ENCODE measurements at places on chromosomes 3 and 15. TPM values are rescaled to one million over a fixed set of nuclear protein-coding genes. Genes with fewer than 3 reads are reported as not detected.
A peak's percentile ranks its signal among the peaks of the same experiment; 100 is the strongest.

GRCh38 chr3:187594272-187594671 lies 75.9 kb downstream of the SST start:
- no peak overlapping the region for H3K27ac ChIP-seq
- H3K4me1 ChIP-seq: no peaks in the 10 kb centered on the region
- no peaks in the 10 kb centered on the region for H3K27me3 ChIP-seq
- DNase-seq: no peak

GRCh38 chr3:186782542-186783057 lies 777 bp upstream of the EIF4A2 start:
- H3K27ac ChIP-seq: peak overlapping the region; percentile 99
- DNase-seq: no peak
- no peaks in the 10 kb centered on the region for H3K27me3 ChIP-seq
- H3K36me3 ChIP-seq: peaks cover 36% of the 10 kb centered on the region
- H3K4me1 ChIP-seq: peaks cover 27% of the 10 kb centered on the region
- peak overlapping the region; percentile 92 for H3K4me3 ChIP-seq

- no peaks in the 10 kb centered on the region for H3K27me3 ChIP-seq
- DNase-seq: no peak
- H3K4me1 ChIP-seq: no peaks in the 10 kb centered on the region
- H3K4me3 ChIP-seq: no peak overlapping the region
These were observed 61.2 kb upstream of the LRTM1 start for GRCh38 chr3:54988838-54989630.

The STAC gene
- not detected for total RNA-seq

The LSMEM2 gene
- total RNA-seq: 0.22 TPM

The FETUB gene
- total RNA-seq: not detected

DNA sequence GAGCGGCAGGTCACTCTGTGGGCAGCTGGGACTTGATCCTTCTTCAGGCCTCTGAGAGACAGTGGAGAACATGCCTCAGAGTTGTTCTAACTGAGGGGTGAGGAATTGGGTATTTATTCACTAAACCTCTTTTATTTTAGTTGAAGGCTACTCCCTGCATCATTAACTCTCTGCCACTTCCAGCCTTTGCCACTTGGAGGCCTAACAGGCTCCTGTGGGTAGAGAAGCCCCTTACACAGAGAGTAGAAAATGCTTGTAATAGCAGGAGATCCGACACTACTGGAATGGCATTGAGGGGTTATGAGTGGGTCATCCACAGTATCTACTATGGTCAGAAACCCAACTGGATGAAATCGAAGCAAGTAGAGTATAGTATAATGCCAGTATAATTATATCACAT lies 81.7 kb downstream of the RYR3 start:
- no peaks in the 10 kb centered on the region for H3K4me1 ChIP-seq
- H3K36me3 ChIP-seq: no peaks in the 10 kb centered on the region
- no peak for DNase-seq
- no peak overlapping the region for H3K27ac ChIP-seq

DNA sequence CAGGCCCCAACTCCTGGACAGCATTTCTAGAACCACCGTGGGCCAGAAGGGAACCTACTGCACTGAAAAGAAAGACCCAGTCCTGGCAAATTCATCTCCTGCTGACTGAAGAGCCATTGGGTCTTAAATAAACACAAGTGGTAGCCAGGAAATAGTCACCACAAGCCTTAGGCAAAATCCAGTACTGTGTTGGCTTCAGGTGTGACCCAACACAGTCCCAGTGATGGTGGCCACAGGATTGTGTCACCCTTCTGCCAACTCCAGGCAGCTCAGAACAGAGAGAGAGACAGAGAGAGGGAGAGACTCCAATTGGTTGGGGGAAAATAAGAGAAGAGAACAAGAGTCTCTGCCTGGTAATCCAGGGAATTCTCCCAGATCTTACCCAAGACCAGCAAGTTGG lies 23.1 kb downstream of the NEDD4 start:
- DNase-seq: no peak
- H3K27me3 ChIP-seq: no peaks in the 10 kb centered on the region
- H3K36me3 ChIP-seq: no peaks in the 10 kb centered on the region
- no peak overlapping the region for H3K27ac ChIP-seq
- no peaks in the 10 kb centered on the region for H3K4me1 ChIP-seq

GRCh38 chr3:66297900-66298299 lies 77.1 kb downstream of the SLC25A26 start:
- no peaks in the 10 kb centered on the region for H3K36me3 ChIP-seq
- H3K27ac ChIP-seq: peak overlapping the region; percentile 15
- H3K4me1 ChIP-seq: peaks cover 23% of the 10 kb centered on the region
- no peak overlapping the region for H3K4me3 ChIP-seq
- DNase-seq: no peak

The TMCC1 gene
- 33.3 TPM for total RNA-seq

GRCh38 chr3:56775838-56776555 lies 25.8 kb downstream of the ARHGEF3 start:
- H3K36me3 ChIP-seq: peaks cover 64% of the 10 kb centered on the region
- H3K4me3 ChIP-seq: no peak overlapping the region
- H3K27me3 ChIP-seq: no peaks in the 10 kb centered on the region
- H3K4me1 ChIP-seq: peaks cover 57% of the 10 kb centered on the region
- H3K27ac ChIP-seq: no peak overlapping the region
- no peak for DNase-seq

The KBTBD13 gene
- total RNA-seq: not detected

The CLDN16 gene
- not detected for total RNA-seq

The TNNC1 gene
- total RNA-seq: 5.3 TPM

GRCh38 chr3:177262396-177262795 lies 65.1 kb upstream of the TBL1XR1 start:
- H3K4me1 ChIP-seq: no peaks in the 10 kb centered on the region
- H3K27ac ChIP-seq: no peak overlapping the region
- no peak overlapping the region for H3K4me3 ChIP-seq

GRCh38 chr3:52537726-52538421 lies 1.5 kb downstream of the UQCC5 start:
- no peaks in the 10 kb centered on the region for H3K27me3 ChIP-seq
- H3K4me1 ChIP-seq: peaks cover 52% of the 10 kb centered on the region
- H3K4me3 ChIP-seq: peak overlapping the region; percentile 92
- DNase-seq: no peak

- DNase-seq: no peak
- no peaks in the 10 kb centered on the region for H3K36me3 ChIP-seq
- no peaks in the 10 kb centered on the region for H3K4me1 ChIP-seq
- no peak overlapping the region for H3K27ac ChIP-seq
These were observed 119.3 kb downstream of the P3H2 start for GRCh38 chr3:190001426-190001825.

DNA sequence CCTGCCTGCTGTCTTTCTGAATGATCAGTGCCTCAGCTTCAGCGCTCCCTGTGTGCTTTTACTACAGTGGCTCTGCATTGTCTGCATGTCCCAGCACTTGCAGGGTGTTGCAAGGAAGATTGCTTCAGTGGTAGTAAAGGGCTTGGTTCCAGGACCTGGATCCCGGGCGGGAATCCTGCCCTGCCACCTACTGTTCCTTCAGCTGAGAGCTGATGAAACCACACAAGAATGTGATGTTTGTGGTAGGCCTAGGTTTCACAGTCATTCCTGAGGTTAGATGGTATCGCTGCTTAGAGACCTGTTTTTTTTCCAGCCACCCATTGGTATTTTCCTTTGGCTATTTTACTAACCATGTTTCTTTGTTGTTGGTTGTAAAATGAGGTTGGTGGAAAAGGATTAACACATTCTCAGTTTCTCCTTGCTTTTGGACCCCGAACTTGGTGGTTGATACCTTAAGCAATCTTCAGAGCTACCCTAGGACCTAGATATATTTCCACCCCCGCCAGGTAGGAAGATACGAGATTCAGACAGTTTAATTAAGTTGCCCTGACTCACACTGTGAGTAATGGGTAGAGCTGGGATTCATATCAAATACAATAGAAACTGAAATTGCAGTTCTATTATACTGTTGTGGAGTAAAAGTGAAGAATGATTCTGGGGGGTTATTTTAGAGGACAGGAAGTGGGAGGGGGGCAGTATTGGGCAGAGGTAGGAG lies 11.4 kb downstream of the GPR87 start:
- no peak for DNase-seq
- no peaks in the 10 kb centered on the region for H3K36me3 ChIP-seq
- peaks cover 4% of the 10 kb centered on the region for H3K4me1 ChIP-seq
- no peak overlapping the region for H3K27ac ChIP-seq
- H3K4me3 ChIP-seq: no peak overlapping the region

The NANOGP8 gene
- total RNA-seq: not detected

DNA sequence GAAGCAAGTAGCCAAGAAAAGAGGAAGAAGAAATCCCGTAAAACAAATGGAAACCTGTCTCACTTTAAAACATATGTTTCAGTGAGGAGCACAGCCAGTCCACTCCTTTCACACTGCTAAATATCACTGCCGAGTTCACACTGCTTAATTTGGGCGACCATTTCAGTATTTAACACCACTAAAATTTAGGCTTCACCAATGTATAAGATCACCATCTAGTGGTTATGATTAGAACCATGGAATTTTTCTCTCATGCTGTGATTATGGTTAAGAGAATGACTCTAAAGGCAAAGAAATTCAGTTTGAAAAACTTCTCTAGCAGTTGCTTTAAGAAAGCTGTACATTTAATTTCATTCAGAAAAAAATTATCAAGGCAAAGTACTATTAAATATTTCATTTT lies 16.6 kb downstream of the SLC4A7 start:
- no peaks in the 10 kb centered on the region for H3K27me3 ChIP-seq
- DNase-seq: peak; percentile 65

The ESYT3 gene
- total RNA-seq: 0.22 TPM

GRCh38 chr15:35173444-35174118 lies 88.5 kb upstream of the NANOGP8 start:
- no peak for DNase-seq
- H3K4me1 ChIP-seq: no peaks in the 10 kb centered on the region
- H3K4me3 ChIP-seq: no peak overlapping the region
- H3K27me3 ChIP-seq: no peaks in the 10 kb centered on the region
- H3K36me3 ChIP-seq: no peaks in the 10 kb centered on the region
- no peak overlapping the region for H3K27ac ChIP-seq

The CEP19 gene
- 0.36 TPM for total RNA-seq

GRCh38 chr3:187587076-187587475 lies 83.1 kb downstream of the SST start:
- H3K4me1 ChIP-seq: no peaks in the 10 kb centered on the region
- no peak overlapping the region for H3K27ac ChIP-seq
- H3K4me3 ChIP-seq: no peak overlapping the region
- H3K27me3 ChIP-seq: peaks cover 2% of the 10 kb centered on the region
- DNase-seq: no peak

- no peaks in the 10 kb centered on the region for H3K27me3 ChIP-seq
- H3K27ac ChIP-seq: no peak overlapping the region
- no peaks in the 10 kb centered on the region for H3K36me3 ChIP-seq
- no peak for DNase-seq
- no peak overlapping the region for H3K4me3 ChIP-seq
These were observed 172.8 kb downstream of the KLF13 start for GRCh38 chr15:31499236-31499952.

The STARD9 gene
- total RNA-seq: 4.6 TPM

The PP2D1 gene
- total RNA-seq: not detected

- H3K36me3 ChIP-seq: no peaks in the 10 kb centered on the region
- H3K27ac ChIP-seq: no peak overlapping the region
- H3K27me3 ChIP-seq: no peaks in the 10 kb centered on the region
- no peak overlapping the region for H3K4me3 ChIP-seq
These were observed 25.8 kb downstream of the VEPH1 start for GRCh38 chr3:157477441-157477840.

DNA sequence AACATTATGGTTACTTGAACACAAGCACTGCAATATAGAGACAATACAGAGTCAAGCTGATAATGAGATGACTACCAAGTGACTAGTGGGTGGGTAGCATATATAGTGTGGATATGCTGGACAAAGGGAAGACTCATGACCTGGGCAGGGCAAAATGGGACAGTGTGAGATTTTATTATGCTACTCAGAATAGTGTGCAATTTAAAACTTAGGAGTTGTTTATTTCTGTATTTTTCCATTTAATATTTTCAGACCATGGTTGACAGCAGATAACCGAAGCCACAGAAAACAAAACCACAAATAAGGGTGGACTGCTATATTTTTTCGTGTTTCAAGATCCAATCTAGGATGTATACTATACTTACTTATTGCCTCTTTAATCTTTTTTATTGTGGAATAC lies 19.6 kb downstream of the GALK2 start:
- no peaks in the 10 kb centered on the region for H3K36me3 ChIP-seq
- H3K27me3 ChIP-seq: no peaks in the 10 kb centered on the region
- no peak overlapping the region for H3K27ac ChIP-seq
- H3K4me3 ChIP-seq: no peak overlapping the region
- peaks cover 7% of the 10 kb centered on the region for H3K4me1 ChIP-seq

The PEAK1 gene
- 9.2 TPM for total RNA-seq

The TICRR gene
- total RNA-seq: 0.06 TPM

DNA sequence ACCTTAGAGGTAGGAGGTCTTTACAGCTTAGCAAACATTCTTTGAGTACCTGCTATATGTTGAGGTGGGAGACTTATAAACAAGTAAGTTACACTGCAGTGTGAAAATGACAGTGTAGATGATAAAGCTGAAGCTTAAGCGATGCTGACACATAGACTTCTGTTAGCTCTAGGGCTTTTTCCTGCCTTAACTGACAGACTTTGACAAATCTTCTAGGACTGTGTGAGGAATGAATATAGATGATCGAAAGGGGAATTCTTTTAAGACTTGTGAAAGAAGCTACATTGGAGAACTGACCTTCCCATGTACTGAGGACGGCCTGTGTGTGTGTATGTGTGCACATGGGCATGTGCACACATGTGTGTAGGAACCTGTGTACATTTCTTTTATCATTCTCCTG lies 22.7 kb downstream of the BOC start:
- H3K27ac ChIP-seq: no peak overlapping the region
- no peaks in the 10 kb centered on the region for H3K4me1 ChIP-seq
- H3K27me3 ChIP-seq: no peaks in the 10 kb centered on the region
- DNase-seq: no peak
- no peak overlapping the region for H3K4me3 ChIP-seq

- no peak overlapping the region for H3K4me3 ChIP-seq
- no peak for DNase-seq
- H3K27me3 ChIP-seq: peaks cover 5% of the 10 kb centered on the region
- no peak overlapping the region for H3K27ac ChIP-seq
- H3K4me1 ChIP-seq: peaks cover 10% of the 10 kb centered on the region
These were observed 3.5 kb downstream of the MYZAP start for GRCh38 chr15:57595011-57595866.

GRCh38 chr3:9179826-9180763 lies 69.4 kb downstream of the SRGAP3 start:
- H3K27ac ChIP-seq: no peak overlapping the region
- no peaks in the 10 kb centered on the region for H3K36me3 ChIP-seq
- DNase-seq: no peak

The DNAJA4 gene
- 48.5 TPM for total RNA-seq

GRCh38 chr3:39753391-39753790 lies 56.0 kb upstream of the MYRIP start:
- H3K4me1 ChIP-seq: no peaks in the 10 kb centered on the region
- H3K27ac ChIP-seq: no peak overlapping the region
- H3K36me3 ChIP-seq: no peaks in the 10 kb centered on the region
- H3K4me3 ChIP-seq: no peak overlapping the region
- DNase-seq: no peak

DNA sequence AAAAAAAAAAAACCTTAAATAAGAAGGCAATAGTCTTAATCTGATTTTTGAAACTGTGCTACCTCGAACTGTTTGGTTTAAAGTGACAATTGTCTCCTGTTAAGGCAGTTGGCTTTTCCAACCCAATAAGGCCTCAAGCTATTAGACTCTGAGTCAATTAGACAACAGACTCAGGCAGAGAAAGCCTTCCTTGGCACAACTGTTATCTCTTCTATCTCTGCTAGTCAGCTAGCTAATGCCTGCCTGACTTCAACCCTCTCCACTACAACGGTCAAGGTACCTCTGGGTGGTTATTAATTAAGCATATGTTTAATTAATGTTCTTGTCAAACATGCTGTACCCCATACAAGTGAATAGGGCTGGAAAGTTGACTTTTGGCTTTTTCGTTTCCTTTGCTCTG lies 110.2 kb upstream of the NLGN1 start:
- no peak for DNase-seq
- no peak overlapping the region for H3K27ac ChIP-seq
- H3K4me1 ChIP-seq: no peaks in the 10 kb centered on the region
- H3K36me3 ChIP-seq: no peaks in the 10 kb centered on the region

Measured in CD4-positive, alpha-beta T cell (primary cell).